ENCODE measurements at places on chromosomes 5 and 9.

GRCh38 chr9:5949103-5949699 is 58.5 kb downstream of the MLANA start:
- DNase-seq = no peak

DNA sequence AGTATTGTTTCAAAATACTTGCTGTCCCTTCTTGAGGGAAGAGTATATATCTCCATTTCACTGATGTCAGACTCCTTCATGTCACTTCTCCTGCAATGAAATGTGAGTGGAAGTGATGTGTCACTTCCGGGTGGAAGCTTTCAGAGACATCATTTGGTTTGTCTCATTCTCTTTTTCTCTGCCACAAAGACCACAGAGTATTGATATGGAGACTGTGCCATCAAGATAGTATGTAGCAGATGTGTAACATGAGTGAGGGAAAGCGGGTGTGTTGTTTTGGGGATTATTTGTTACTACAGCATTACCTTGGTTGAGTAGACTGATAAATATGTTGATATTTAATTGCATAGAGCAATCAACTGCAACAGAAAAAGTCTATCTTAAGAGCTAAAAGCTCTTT is 169.8 kb downstream of the FBXL7 start:
- no peak for DNase-seq

- no peak for DNase-seq
Measured at GRCh38 chr9:130292106-130292505, 26.5 kb downstream of the HMCN2 start.

- DNase-seq = no peak
Measured at GRCh38 chr5:169801781-169802180, 164.7 kb downstream of the DOCK2 start.

DNA sequence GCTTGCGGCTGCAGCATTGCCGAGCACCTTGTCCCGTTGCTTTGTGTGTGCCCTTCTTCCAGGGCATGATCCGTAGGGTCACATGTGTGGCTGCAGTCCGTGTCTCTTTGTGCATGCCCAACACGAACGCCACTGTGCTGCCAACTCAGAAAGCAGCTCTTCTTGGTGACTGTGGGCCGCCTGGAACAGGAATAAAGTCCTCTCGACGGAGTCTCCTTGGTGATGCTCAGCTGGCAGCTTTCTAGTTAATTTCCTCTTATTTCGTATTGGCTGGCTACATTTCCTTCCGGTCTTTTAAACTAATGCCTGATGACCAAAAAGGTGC is 5.8 kb downstream of the EXOC3 start:
- no peak for DNase-seq

Measured in NCI-H187 treated with DMSO at 0.1 percent for 48 hours (cell line).